ENCODE measurements at places on chromosomes 2 and 18. TPM values are rescaled to one million over a fixed set of nuclear protein-coding genes. Genes with fewer than 3 reads are reported as not detected.

- no peak overlapping the region for H3K4me3 ChIP-seq
- H3K27ac ChIP-seq = no peak overlapping the region
- no peak for DNase-seq
- H3K4me1 ChIP-seq = peaks cover 25% of the 10 kb centered on the region
Observed at GRCh38 chr2:23673830-23674679, 252.9 kb downstream of the ATAD2B start.

The SOWAHC gene
- polyA plus RNA-seq = 6.7 TPM

The VIT gene
- polyA plus RNA-seq = 1.7 TPM

DNA sequence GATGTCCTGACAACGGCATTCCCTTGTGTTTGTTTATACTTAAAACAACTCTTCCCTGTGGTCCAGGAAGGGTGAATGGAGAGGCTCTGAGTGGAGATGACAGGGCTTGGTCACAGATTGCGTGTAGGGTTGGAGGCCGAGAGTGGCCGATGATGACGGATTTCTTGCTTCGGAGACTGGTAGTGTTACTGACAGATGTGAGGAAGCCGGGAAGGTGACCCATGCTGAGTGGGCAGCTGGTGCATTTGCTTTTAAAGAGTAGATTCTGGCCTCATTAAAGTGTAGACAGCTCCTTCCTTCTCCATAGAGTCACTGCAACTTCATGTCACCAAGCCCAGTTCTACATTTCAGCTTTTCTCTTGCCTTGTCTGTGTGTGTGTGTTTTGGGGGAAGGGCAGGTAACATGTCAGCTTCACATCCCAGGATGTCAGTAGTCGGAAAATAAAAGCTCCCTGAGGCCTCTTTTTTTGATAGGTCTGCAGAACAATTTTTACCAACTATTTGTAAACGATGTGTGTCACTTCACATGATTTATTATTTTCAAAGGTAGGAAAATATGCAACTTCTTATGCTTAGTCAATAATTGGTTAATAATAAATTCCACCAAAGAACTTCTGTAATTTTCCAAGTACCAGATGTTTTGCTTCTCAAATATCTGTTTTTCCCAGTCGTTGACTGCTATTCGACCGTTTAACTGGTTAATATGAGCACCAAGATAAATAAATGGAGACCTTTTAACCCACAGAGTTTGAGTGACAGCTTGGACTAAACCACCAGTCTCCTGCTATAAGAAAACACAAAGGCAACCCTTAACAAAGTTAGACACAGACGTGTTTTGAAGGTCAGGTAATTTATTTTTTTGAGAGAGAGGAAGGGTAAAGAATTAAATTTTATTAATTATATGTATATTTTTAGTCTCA lies 436.9 kb downstream of the SLC4A3 start:
- no peak overlapping the region for H3K27ac ChIP-seq
- DNase-seq = no peak
- no peak overlapping the region for H3K4me3 ChIP-seq
- peaks cover 5% of the 10 kb centered on the region for H3K4me1 ChIP-seq
- no peaks in the 10 kb centered on the region for H3K36me3 ChIP-seq
- no peaks in the 10 kb centered on the region for H3K27me3 ChIP-seq

DNA sequence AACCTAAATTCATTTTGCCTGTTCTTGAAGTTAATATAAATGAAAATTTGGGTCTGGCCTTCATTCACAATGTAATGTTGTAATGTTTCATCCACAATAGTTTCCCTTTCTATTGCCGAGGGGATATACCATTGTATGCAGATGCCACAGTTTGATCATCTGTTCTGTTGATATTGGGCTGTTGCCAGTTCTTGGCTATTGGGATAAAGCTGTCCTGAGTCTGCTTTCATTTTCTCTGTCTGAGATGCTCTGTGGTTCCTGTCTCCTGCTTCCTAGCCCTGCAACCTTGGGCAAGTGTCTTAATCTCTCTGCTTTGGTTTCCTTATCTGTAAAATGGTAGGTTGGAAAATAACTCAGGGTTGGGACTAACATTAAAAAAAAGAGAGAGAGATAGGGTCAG lies 25.2 kb downstream of the B3GNT2 start:
- H3K36me3 ChIP-seq = peaks cover 10% of the 10 kb centered on the region
- no peaks in the 10 kb centered on the region for H3K27me3 ChIP-seq
- no peaks in the 10 kb centered on the region for H3K4me1 ChIP-seq
- no peak overlapping the region for H3K4me3 ChIP-seq
- no peak for DNase-seq

DNA sequence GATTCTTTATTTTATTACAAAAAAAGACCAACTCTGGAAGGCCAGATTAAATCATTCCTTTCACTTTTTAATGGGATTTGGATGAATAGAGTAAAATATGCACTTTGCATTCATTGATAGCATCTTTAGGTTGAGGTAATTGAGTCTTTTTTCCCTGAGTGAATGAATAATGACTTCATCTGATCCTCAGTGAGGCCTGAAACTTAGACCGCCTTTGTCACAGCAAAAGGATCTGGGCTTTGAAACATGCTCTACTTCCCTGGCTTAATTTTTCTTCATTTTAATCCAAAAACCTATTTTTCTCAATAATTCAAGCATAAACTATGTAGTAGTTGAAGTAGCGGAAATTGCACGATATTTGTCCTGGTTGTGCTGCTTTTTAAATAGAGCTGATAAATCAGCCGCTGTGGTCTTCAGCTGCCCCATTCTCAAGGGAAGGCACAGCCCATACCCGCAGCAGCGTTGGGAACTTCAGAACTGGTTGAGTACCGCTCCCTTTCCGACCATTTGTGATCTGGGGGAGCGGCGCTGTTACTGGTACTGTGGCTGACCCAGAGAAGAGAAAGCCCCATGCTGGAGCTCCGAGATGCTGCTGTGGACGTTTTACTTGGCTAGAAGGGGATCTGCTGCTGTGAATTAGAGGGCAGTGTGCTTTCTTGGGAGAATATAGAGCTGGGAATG lies 145.3 kb upstream of the NFATC1 start:
- peaks cover 10% of the 10 kb centered on the region for H3K36me3 ChIP-seq
- DNase-seq = no peak
- H3K4me3 ChIP-seq = no peak overlapping the region
- no peak overlapping the region for H3K27ac ChIP-seq
- no peaks in the 10 kb centered on the region for H3K27me3 ChIP-seq

The AMER3 gene
- not detected for polyA plus RNA-seq

- H3K27me3 ChIP-seq = no peaks in the 10 kb centered on the region
- DNase-seq = no peak
- H3K27ac ChIP-seq = no peak overlapping the region
Observed at GRCh38 chr2:188601927-188602326, 310.3 kb downstream of the GULP1 start.

The DSC1 gene
- 9.4 TPM for polyA plus RNA-seq

DNA sequence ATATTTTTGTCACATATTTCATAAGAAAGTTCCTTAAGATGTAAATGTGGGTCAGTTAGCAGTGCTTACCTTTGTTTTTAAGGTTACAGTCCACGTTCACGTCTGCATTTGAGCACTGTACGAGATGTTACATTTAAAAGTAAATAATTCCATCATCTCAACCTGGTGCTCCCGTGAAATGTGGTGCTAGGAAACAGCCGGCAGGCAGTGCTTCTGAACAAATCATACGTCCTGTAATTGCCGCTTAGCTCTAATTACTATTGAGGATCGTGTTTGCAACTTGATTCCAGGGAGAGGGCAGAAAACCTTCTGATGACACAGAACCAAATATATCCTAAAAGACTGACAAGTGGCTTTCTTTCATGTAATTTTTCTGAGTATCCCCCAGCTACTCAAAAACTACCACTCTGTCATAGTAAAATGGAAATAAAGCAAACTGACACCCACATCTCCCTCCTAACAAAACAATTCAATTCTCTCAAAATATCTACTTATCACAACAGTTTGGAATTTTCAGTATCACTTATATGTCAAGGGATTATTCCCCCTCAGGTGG lies 297.8 kb upstream of the SESTD1 start:
- H3K27ac ChIP-seq = no peak overlapping the region
- H3K27me3 ChIP-seq = no peaks in the 10 kb centered on the region
- peak overlapping the region; percentile 4 for H3K4me3 ChIP-seq
- no peaks in the 10 kb centered on the region for H3K36me3 ChIP-seq

The OTOS gene
- not detected for polyA plus RNA-seq

- no peaks in the 10 kb centered on the region for H3K4me1 ChIP-seq
- no peaks in the 10 kb centered on the region for H3K36me3 ChIP-seq
- no peak for DNase-seq
Observed at GRCh38 chr2:8701681-8702379, 20.0 kb downstream of the ID2 start.

GRCh38 chr2:165852394-165852793 lies 58.3 kb upstream of the GALNT3 start:
- no peaks in the 10 kb centered on the region for H3K36me3 ChIP-seq
- no peaks in the 10 kb centered on the region for H3K27me3 ChIP-seq
- H3K4me1 ChIP-seq = no peaks in the 10 kb centered on the region
- no peak overlapping the region for H3K27ac ChIP-seq

GRCh38 chr2:109644571-109645275 lies 30.6 kb downstream of the SOWAHC start:
- H3K27ac ChIP-seq = peak overlapping the region; percentile 65
- DNase-seq = peak; percentile 25
- peaks cover 12% of the 10 kb centered on the region for H3K4me1 ChIP-seq

DNA sequence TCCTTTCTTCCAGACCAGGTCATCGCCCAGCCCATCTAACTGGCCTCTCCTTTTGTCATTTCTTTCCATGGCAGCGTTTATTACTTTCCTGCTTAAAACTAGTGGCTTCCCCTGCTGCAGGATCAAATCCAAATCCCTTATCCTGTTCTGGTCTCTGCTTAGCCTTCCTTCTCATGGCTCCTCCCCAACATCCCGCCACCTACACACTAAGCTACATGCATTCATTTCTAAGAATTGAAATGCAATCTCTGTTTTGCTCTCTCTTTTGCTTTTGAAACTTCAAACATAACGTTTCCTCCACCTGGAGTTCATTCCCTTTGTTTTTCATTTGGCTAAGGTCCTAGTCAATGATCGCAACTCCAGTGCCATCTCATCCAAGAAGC lies 18.0 kb upstream of the DPP4 start:
- DNase-seq = no peak
- H3K27ac ChIP-seq = no peak overlapping the region

The SOS1 gene
- polyA plus RNA-seq = 31.0 TPM

DNA sequence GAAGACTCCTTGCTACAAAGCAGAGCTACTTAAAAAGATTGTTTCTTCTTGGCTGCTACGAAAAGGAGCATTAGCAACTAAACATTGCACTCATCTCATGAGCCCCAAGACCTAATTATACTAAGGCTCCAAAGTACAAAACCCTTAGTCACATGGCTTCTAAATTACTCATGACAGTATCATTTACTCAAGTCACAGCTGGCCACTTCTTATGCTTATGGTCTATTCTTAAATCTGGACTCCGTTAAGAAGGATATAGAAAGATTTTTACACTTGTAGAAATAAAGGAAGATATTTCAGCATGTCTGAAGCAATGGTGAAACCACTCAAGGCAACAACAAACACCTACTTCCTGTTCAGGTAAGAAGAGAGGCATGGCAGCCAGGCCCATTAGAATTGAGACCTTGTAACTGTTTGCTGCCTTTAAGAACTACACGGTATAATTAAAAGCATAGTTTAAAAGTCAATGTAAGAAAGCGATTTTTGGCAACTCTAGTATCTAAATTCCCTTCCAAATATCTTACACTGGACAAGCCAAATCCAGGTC lies 12.7 kb downstream of the ANKRD44 start:
- H3K27ac ChIP-seq = no peak overlapping the region
- H3K4me3 ChIP-seq = no peak overlapping the region
- H3K4me1 ChIP-seq = peaks cover 2% of the 10 kb centered on the region

DNA sequence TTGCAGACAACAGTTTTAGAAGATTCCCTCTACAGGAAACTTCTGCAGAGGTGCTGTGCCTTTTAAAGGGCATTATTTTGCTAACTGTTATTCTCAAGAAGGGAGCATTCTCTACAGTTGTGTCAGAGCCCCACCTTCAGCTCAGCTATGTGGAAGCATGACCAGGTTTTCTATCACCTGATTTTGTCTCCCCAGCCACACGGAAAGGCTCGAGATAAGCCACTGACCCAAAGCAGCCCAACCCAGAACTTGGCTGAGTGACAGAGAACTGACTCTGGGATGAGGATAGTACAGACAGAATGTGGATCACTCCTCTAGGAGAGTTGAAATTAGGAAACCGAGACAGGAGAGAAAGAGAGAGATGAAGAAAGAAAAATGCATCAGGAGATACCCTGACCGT lies 10.7 kb downstream of the COL4A4 start:
- H3K36me3 ChIP-seq = no peaks in the 10 kb centered on the region
- H3K4me1 ChIP-seq = no peaks in the 10 kb centered on the region
- H3K27ac ChIP-seq = no peak overlapping the region
- H3K27me3 ChIP-seq = peaks cover 5% of the 10 kb centered on the region
- DNase-seq = no peak

DNA sequence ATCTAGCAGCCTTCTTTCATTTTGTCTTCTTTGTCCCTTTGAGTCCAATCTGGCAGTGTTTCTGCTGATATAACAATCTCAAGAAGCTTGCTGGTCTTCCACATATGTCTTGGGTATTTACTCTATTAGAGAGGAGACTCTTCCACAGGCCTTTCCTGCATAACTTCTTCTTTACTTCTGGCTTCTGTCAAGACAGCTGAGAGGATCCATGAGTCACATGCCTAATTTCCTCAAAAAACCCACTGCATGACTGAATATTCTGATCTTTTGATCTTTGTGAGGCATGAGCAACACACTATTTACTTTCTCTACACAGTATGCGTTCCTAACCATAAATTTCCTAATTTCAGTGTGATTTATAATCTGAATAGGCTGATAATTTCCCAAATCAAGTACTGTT lies 5.1 kb upstream of the DCC start:
- H3K4me3 ChIP-seq = no peak overlapping the region
- H3K36me3 ChIP-seq = no peaks in the 10 kb centered on the region
- H3K27ac ChIP-seq = no peak overlapping the region
- H3K27me3 ChIP-seq = peaks cover 7% of the 10 kb centered on the region
- peaks cover 2% of the 10 kb centered on the region for H3K4me1 ChIP-seq

The EHD3 gene
- 5.1 TPM for polyA plus RNA-seq

DNA sequence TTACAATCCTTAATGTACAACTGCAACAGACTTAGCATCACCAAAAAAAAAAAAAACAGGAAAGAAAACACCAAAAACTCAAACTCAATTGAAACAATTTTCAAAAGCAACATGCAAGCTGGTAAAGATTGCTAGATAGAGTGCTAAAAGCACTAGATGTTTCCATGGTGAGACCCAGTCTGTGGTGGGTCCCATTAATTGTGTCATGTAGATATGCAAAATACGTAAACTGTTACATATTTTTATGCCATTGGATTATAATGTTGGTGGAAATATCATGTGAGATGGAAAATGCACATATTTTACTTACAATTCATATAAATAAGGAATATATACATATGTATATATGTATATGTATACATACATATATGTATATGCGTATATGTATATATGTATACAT lies 30.5 kb downstream of the CSRNP3 start:
- no peak overlapping the region for H3K4me3 ChIP-seq
- no peak for DNase-seq
- H3K27me3 ChIP-seq = no peaks in the 10 kb centered on the region

GRCh38 chr2:187446711-187447110 lies 1.3 kb downstream of the CALCRL start:
- no peaks in the 10 kb centered on the region for H3K27me3 ChIP-seq
- no peaks in the 10 kb centered on the region for H3K36me3 ChIP-seq
- peak; percentile 44 for DNase-seq

- H3K27me3 ChIP-seq = peaks cover 3% of the 10 kb centered on the region
- no peak overlapping the region for H3K4me3 ChIP-seq
- no peak overlapping the region for H3K27ac ChIP-seq
- H3K36me3 ChIP-seq = no peaks in the 10 kb centered on the region
- DNase-seq = no peak
Observed at GRCh38 chr2:127619203-127619590, 26.8 kb upstream of the GPR17 start.

GRCh38 chr2:238567067-238567855 lies 140.5 kb downstream of the ASB1 start:
- peaks cover 18% of the 10 kb centered on the region for H3K27me3 ChIP-seq
- H3K4me3 ChIP-seq = no peak overlapping the region
- H3K36me3 ChIP-seq = no peaks in the 10 kb centered on the region
- no peak for DNase-seq
- H3K4me1 ChIP-seq = peaks cover 45% of the 10 kb centered on the region
